Heart right ventricle (tissue), 16 donors: ENCODE measurements at places on chromosomes 4 and X. TPM values are rescaled to one million over a fixed set of nuclear protein-coding genes. Genes with fewer than 3 reads are reported as not detected.

GRCh38 chr4:53015681-53016080 is 153.6 kb downstream of the RASL11B start:
- DNase-seq: peak; percentile 38

The SPANXC gene
- not detected for total RNA-seq

The AFF2 gene
- 0.23 TPM for total RNA-seq

- peak; percentile 41 for DNase-seq
Measured at GRCh38 chr4:40856840-40857362, 107.1 kb downstream of the NSUN7 start.

DNA sequence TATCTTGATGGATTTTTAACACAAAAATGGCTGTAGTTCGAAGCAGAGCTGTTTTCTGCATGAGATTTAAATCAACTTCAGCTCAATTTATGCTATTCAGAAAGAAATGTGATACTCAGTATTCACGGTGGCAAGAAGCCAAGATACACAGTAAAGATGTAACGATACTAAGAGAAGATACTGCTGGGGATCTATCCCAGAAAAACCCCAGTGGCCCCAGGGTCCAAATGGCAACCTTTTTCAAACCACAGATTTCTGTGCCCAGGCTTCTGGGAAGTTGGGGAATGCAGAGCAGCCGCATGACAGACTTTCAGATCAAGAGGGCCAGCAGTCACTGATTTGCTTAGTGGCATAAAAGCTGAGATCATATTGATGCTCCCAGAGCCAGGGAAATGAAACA is 353.9 kb downstream of the AFF2 start:
- DNase-seq: no peak

DNA sequence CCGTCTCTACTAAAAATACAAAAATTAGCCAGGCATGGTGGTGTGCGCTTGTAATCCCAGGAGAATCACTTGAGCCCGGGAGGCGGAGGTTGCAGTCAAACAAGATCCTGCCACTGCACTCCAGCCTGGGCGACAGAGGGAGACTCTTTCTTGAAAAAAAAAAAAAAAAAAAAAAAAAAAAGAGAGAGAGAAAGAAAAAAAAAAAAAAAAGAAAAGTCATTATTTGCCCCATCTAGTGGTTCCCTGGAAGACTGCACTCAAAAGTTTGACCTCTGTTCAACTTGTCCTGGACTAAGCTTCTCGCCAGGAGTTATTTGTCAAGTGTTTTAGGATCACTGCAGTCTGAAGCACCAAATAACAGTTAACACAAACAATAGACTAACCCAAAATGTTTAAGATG is 45.3 kb upstream of the KCTD8 start:
- DNase-seq: no peak

The DDX53 gene
- not detected for total RNA-seq

DNA sequence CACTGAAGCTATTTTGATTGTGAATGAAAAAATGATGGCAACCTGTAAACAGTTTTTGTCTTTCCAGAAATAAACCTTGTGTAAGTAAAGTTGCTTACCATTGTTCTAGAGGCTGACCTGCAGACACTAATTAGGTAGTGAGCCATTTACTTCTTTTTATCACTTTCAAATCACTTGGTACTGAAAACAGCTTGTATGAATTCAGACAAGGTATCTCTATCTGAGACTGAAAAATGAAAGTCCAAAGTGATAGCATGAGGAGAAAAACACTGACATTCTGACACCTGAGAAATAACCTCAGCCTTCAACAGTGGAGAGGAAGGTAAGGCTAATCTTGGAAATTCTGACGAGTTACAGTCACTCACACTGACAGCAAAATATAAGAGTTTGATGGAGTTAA is 238.8 kb downstream of the GPC3 start:
- DNase-seq: no peak

DNA sequence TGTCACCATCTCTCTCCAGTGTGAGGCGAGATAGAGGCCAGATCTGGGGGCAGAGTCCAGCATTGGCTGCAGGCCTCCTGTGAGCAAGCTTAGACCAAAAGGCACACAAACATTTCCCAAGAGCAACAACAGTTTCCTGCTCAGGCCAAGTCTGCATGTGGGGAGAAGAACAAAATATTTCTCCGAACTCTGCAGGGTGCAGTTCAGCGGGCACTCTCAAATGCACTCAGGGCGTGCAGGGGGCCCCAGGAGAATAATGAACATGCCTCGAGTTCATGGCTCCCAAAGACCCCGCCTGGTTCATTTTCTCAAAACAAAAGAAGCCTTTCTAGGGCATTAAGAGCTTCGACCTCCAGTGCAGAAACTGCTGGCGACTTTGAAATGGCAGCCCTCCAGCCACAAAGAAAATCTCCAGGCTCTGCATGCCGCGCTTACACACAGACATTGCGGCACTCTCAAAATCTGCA is 57.8 kb upstream of the HELT start:
- no peak for DNase-seq

DNA sequence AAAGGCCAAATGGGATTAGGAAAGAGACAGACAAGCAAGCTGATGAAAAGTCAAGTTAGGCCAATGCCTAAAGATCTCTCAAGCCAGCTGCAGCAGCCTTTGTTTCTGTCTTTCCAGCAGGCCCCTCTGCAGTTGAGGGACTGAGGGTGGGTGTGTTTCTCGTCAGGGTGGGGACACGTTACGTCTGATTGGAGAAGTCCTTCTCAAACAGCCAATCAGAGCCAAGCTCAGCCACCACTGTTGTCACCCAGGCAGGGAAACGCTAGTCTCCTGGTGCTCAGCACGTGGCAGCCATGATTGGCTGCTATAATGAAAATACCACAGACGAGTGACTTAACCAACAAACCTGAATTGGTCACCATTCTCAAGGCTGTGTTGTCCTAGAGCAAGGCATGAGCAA is 177.1 kb upstream of the LCORL start:
- DNase-seq: no peak

GRCh38 chrX:152177052-152177451 is 38.7 kb upstream of the MAGEA10 start:
- DNase-seq: no peak

DNA sequence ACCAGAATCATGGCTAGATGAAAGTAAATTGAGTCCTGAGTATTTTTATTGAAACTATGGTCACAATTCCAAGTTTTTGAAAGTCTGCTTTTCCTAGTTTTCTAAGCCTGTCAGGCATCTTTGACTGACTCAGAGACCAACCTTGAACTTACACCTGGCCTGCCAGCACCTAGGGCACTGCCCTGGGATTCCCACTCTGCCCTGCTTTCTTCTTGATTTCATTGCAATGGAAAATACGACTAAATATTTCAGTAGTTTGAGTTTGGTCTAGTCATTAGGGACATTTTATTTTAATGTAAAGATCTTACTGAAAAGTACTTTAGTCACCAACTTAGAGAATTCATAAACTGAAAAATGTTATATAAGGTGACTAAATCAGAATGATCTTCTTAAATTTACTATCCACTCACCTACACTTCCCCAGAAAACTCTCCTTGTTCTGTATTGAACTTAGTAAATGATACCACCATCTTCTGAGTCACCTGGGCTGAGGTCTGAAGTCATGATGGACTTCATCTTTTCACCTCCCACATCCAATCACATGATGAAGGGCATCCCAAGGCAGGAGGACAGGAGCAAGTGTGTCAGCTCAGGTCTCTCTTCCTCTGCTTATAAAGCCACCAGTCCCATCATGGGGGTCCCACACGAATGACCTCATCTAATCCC is 11.6 kb upstream of the PYURF start:
- DNase-seq: no peak

DNA sequence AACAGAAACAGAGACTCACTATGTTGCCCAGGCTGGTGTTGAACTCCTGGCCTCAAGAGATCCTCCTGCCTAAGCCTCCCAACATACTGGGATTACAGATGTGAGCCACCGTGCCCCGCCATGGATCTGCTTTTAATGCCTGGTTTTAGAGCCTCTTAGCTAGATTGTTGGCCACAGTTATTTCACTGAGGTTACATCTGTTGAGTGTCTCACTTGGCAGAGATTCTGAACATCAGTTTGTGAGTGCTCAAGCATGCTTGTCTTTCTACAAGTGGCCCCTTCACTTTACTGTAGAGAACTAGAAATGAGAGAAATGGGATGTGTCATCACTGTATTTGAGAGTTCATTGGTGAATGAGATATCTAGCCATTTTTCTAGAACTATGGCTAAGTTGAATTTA is 218.5 kb downstream of the APBB2 start:
- no peak for DNase-seq

The TEC gene
- 1.9 TPM for total RNA-seq

DNA sequence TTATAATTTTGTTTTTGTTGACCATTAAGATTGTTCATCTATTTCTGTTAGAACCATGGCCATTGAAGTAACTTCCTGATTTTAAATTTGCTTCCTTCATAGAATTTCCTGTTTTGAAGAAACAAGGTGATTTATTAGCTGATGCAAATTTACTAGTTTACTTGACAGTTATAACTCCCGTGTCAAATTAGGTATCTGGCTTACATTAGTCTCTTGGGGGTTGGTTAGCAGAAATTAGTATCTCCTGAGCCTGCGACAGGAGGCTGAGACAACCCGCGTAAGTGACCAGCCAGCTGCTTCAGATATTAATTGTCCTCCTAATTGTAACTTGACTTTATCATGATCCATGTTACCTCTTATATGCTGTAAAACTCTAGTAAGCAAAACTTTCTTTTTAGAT is 154.3 kb downstream of the CFAP299 start:
- DNase-seq: no peak

DNA sequence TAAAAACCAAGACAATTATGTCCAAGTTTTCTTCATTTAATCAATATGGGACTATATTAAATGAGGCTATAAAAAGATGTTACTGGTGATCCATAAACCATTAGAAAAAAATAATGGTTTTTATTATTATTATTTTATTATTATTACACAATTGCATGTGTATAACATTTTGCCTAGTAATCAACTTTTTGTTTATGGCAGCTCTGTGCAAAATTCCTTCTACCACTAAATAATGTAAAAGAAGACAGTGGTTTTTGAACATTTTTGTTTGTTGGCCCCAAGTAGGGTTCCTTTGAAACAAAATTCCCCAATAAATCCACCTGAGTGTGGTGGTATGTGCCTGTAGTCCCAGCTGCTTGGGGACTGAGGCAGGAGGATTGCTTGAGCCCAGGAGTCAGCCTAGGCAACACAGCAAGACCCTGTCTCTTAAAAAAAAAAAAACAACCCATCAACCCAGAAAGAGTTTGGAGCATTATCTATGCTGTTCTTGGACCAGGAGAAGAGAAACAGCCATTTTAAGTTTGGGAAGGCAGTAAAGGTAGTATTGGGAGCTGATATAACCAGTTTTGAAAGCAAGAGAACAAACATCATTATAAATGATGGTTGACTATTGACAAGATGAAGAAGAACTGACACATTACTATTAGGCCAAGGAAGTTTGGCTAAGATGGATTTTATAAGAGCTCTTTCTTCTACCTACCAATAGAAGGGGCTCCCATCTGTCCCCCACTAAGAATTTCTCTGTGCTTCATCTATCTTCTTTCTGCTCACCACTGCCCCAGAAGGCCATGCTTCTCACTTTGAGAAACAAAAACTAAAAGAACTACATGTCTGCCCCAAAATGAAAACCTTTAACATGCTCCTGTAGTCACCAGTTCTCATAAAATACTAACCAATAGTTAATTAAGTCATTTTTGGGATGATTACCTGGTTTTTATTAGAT is 2.2 kb downstream of the TMEM156 start:
- no peak for DNase-seq

DNA sequence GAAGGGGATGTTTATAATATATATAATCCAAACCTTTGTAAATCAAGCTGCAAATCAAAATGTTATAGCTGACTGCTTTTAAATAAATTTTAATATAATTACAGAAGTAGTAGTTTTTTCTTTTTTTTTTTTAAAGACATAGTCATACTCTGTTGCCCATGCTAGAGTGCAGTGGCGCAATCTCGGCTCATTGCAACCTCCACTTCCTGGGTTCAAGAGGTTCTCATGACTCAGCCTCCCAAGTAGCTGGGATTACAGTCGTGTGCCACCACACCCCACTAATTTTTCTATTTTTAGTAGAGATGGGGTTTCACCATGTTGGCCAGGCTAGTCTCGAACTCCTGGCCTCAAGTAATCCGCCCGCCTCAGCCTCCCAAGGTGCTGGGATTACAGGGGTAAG is 178.7 kb downstream of the FBXW7 start:
- no peak for DNase-seq

The ARHGAP4 gene
- 6.4 TPM for total RNA-seq

- no peak for DNase-seq
Measured at GRCh38 chr4:176031922-176032321, 33.7 kb upstream of the WDR17 start.

The GAGE12D gene
- total RNA-seq: not detected

GRCh38 chrX:107684956-107685385 is 56.7 kb downstream of the PRPS1 start:
- DNase-seq: peak; percentile 57

The CITED1 gene
- total RNA-seq: not detected

The SMC1A gene
- total RNA-seq: 35.2 TPM

DNA sequence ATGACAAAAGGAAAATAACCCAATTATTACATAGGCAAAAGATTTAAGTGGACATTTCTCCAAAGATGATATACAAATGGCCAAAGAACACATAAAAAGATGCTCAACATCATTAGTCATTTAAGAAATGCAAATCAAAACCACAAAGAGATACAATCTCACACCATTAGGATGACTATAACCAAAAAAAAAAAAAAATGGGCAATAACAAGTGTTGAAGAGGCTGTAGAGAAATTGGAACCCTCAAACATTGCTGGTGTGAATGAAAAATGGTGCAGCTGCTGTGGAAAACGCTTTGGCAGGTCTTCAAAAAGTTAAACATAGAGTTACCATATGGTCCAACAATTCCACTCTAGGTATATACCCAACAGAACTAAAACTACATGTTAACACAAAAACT is 5.6 kb upstream of the PRDX4 start:
- no peak for DNase-seq

The PPP1R2C gene
- total RNA-seq: not detected

The CHRNA9 gene
- total RNA-seq: not detected

DNA sequence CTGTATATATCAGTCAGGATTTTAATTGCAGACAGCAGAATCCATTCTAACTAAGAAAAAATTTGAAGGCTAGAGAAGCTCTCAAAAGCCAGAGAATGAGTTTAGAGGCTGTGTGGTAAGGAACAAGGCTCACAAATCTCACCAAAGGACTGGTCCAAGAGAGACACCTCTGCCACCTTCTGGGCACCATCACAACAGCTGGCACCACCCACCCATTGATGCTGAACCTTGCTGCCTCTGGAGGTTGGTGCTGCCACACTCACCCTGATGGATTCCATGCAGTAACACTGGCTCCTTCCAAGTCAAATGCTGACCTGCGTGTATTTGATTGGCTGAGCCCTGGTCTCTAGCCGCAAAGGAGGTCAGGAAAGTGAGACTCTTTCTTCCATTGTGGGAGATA is 100.8 kb downstream of the BEND2 start:
- DNase-seq: no peak

DNA sequence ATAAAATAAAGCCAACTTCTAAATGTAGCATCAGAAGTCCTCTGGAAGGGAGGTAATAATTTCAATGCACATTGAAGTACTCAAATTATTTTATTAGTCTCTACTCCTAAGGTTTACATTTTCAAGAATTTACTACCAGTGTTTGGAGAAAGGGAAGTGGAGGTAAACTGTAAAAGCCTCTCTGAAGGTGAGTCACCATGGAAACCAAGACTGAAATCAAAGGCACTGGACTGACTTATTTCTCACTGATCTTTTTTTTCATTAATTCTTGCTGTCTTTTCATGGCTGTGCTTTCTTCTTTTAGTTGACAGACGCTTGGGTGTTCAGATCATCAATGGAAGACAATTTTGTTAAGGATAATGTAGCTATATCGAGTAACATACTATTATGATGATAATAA is 9.7 kb downstream of the SLC39A8 start:
- DNase-seq: no peak

The CHRDL1 gene
- total RNA-seq: 9.0 TPM

GRCh38 chr4:52312722-52313121 is 261.6 kb downstream of the SPATA18 start:
- DNase-seq: no peak

The MAGED4 gene
- total RNA-seq: not detected
